ENCODE measurements at places on chromosomes 12 and 14.

- no peak for DNase-seq
Observed at GRCh38 chr14:50937325-50937724, 7.0 kb downstream of the PYGL start.

- DNase-seq = peak; percentile 44
Observed at GRCh38 chr12:81257947-81258551, 180.2 kb downstream of the ACSS3 start.

DNA sequence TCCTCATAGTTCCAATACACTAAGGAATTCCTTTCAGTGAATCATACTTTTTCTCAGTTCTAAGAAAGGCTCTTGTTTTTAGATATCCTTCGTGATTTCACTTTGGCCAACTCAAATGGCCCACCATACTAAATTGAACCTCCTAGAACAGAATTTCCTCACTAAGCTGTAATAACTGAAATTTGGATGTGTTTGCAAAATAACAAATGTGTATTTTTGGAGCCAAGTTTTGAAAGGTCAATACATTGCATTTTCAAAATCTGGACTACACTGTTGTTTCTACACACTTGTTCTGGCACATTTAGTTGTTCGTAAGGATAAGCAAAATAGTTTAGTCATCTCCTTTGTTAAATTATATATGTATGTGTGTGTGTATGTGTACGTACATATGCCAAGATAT is 439.0 kb upstream of the STXBP6 start:
- no peak for DNase-seq

DNA sequence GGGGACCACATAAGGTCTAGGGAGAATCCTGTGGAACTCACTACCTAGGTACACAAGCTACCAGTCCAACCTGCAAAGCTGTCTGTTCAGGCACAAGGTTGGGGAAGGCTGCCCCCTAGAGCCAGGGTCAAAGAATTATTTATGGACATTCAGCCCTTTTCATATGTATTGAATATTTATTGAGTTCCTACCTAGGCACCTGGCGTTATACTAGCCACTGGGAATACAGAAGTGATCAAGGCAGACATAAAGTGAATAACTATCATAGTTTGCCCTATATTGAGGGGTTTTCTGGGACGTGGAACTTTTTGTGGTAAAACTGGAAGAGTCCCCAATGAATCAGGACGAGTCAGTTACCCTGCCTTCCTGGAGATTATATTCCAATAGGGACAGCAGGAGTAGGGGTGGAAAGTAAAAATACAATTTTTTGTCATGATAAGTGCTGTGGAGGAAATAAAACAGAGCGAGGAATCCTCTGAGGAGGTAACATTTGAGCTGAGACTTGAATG is 5.8 kb upstream of the SLC48A1 start:
- DNase-seq = peak; percentile 59

- no peak for DNase-seq
Observed at GRCh38 chr12:22530-23201, 43.9 kb upstream of the IQSEC3 start.

- DNase-seq = no peak
Observed at GRCh38 chr14:64123241-64123822, 170.8 kb downstream of the ESR2 start.

DNA sequence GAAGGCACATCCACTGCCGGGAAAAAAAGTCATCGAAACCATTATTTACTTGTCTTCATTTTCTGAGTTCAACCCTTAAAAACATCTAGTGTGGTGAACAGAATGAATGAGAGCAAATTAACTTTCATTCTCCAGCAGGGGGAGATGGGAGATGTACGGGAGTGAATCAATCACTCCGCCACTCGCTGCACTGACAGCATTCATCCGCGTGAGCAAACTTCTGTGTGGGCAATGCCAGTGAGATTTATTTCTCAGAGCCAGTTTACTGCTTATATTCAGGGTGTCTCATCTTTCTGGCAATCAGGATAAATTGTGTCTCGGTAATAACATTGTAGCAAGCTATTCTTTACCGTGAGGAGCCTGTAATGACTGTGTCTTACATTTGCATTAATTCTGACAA is 463.6 kb upstream of the MIS18BP1 start:
- DNase-seq = no peak

- DNase-seq = no peak
Observed at GRCh38 chr12:11713202-11713601, 63.7 kb downstream of the ETV6 start.

DNA sequence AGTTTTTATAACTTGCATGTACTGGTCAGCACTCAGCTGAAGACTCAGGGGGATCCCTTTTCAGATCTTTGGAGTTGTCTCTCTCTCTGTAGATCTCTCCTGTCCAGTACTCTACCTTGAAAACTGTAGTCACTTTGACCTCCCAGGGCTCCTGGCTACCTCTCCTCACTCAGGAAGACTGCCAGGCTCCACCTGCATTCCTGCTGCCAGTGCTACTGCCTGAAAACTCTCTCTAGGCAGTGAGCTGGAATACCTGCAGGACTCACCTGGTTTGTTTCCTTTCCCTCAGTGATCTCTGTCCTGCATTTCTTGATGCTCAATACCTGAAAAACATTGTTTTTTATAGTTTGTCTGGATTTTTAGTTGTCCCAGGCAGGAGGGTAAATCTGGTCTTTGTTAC is 87.4 kb downstream of the PRIMA1 start:
- no peak for DNase-seq

- no peak for DNase-seq
Observed at GRCh38 chr12:115190010-115190770, 506.2 kb upstream of the TBX3 start.

DNA sequence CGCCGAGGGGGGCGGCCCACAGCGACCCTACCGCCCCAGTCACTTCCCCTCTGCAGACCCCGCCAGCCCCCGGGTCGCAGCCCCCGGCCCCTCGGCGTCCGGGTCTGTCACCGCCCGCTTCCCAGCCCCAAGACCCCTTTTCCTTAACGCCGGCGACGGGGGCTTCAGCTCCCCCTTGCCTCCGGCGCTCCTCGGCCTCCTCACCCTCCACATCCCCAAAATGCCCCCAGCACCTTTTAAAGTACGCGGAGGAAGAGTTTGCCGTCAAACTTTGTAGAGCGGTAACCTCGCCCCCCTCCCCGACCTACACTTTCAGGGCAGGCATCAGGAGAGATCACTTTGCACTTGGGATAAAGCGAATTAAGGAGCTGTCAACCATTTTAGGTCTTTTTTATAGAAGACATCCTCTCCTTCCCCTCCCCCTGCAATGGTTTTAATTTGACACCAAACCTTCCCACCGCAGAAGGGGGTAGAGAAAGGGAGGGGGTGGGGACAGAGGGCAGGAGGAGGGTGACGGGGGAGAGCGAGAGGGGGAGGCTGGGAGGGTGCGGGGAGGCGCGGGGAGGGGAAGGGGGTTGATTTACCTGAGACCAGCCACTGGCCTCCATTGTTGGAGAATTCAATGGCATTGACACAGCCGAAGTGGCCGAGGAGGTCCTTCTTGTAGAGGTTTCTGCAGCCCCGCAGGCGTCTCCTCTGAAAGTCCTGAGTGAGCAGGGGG is 578 bp downstream of the DCAF5 start:
- DNase-seq = no peak

- DNase-seq = no peak
Observed at GRCh38 chr14:77475432-77476115, 17.7 kb downstream of the AHSA1 start.

DNA sequence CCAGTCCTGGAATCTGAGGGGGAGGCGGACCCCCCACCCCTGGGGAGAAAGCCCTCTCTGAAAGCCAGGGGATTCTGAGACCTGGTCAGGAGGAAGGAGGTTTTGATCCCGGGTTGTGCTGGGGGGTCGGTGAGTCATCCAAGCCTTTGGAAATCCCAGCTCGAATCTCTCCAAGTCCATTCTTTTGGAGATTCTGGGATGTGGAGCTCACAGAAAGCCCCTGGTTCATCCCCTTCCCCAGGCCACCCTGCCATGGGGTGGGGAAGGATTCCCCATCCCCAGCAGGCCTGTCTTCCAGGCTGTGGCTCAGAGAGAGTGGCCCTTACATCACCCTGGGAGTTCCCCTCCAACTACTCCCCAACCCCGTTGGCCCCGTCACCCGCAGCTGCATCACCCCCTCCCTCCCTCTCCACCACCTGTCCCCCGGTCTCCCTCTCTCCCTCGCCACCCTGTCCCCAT is 14.3 kb downstream of the EXOC3L4 start:
- no peak for DNase-seq

GRCh38 chr14:100327128-100327527 is 4.0 kb downstream of the SLC25A47 start:
- DNase-seq = no peak

DNA sequence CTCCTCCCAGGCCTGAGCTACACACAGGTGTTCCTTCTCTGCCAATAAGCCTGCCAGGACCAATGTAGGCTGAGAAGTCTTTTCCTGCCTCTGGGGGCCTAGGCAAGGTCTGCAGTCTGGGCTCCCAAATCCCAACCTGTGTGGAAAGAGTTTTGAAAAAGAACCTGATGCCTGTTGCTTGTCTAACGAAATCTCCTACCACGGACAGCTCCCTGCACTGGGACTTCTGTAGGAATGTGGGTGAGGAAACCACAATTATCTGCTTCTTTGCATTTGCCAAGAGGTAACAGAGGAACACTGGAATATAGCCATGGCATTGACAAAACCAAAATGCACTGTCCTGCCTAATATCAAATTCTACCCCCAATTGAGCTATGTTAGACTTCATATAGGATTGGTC is 877.0 kb upstream of the TMEM132C start:
- no peak for DNase-seq

GRCh38 chr14:74988993-74989392 is 13.7 kb upstream of the EIF2B2 start:
- no peak for DNase-seq

DNA sequence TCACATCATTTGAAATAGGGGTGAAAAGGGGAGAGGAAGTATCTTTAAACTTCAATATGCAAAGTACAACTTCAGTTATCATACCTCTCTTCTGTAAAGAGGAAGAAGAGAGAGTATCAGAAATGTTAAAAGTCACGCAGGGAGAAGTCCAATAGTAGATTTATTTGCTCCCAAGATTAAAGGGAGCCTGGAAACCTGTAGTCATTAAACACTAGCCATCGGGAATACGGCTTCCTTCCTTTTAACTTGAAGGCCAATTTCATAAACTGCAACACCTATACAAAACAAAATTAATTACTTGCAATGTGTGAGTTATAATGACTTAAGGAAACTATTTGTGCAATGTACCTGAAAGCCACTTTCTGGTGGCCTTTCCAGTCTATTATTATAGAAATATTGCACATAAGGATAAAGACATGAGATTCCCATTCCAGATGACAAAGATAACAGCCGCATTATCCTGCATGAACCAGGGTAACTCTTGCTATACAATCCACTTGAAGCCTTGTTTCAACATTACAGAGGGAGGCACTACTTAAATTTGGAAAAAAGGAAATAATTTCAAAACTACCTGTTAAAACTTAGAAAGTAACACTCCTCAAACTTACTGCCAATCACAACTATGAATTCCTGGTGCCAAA is 4.6 kb downstream of the BTG1 start:
- no peak for DNase-seq

DNA sequence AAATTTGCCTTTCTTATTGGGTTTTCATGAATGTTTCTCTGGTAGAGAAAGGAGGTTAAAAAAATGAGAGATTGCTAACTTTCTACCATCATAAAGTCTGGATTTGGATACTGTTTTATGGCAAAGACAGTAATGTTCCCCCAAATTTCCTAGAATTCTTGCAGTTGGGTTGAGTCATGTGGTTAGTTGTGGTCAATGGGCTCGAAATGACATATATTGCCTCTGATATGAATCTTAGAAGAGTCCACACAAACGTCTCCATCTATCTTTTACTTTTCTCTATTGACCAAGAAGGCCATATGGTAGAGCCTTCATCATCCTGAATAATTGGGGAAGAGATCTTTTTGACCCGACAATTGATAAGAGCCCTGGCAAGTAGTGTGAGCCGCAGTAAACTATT is 119.5 kb upstream of the PMCH start:
- no peak for DNase-seq

GRCh38 chr12:132484183-132484890 is 5.6 kb upstream of the FBRSL1 start:
- no peak for DNase-seq

DNA sequence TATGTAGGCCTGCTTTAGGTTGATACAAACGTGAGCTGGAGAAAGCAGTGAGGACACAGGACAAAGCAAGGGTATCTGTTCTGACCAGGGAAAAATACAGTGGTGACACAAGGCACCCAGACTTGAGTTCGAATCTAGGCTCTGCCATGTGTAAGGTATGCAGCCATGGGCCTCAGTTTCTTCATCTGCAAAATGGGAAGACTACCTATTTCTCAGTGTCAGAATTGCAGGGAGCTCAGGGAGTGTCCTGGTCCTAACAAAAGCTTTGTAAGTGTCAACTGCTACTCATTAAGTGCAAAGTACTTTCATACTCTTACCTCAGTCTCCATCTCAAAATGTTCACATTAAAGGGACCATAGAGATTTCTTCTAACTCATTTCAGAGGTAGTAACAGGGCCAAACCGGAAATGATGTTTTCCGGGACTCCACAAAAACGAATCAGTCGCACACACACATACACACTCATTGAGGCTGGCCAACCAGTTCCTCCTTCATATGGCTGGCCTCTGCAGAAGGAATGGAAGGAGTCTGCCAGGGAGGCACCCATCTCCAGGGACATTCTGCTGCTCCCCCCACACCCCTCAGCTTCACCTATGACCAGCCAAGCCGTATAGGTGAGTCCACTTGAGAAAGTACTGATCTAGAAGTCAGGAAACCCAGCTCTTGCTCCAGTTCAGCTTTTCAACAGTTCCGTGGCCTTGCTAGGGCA is 7.8 kb downstream of the CTDSP2 start:
- no peak for DNase-seq

GRCh38 chr12:116408489-116409250 is 131.2 kb upstream of the MED13L start:
- DNase-seq = no peak

DNA sequence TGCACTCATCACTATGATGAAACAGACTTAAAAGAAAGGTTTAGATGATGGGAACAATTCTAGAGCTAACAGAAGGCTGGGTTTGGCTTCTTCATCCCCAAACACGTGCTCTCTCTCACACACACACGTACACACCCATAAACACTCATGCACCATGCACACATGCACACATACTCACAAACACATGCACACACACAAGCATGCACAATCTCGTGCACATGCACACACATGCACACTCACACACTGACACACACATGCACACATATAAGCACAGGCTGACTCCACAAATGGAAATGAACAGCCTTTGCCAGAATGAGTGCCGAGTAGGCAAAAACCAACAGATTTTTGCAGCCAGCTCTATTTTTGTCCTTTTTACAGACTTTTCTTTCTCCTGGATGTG is 1571.6 kb downstream of the AACS start:
- no peak for DNase-seq

DNA sequence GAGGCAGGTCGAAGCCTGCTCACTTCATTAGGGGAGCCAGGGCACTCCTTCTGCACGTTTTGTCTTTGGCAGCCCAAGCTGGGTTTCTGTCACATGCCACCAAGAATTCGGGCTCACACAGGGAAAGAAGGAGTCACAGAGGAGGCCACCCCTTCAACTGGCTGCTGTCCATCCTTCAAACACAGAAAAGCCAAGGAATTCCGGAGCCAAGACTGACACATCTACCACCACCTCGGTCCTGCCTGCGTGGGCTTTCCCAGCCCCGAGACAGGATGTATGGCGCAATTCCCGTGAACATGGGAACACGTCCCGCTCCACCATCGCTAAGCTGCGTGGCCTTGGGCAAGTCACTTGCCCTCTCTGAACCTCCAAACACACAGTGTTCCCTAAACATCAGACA is 70.4 kb downstream of the NCOR2 start:
- DNase-seq = no peak

GRCh38 chr12:2523844-2524243 is 270.9 kb upstream of the FKBP4 start:
- no peak for DNase-seq
